ENCODE measurements at places on chromosomes 7 and 10.
A peak's percentile ranks its signal among the peaks of the same experiment; 100 is the strongest.

- DNase-seq = no peak
These were observed 289.4 kb upstream of the SP8 start for GRCh38 chr7:21076054-21076453.

- no peak for DNase-seq
These were observed 115.9 kb upstream of the MEOX2 start for GRCh38 chr7:15802425-15802824.

- no peak for DNase-seq
These were observed 105.2 kb upstream of the CTBP2 start for GRCh38 chr10:125265579-125265955.

DNA sequence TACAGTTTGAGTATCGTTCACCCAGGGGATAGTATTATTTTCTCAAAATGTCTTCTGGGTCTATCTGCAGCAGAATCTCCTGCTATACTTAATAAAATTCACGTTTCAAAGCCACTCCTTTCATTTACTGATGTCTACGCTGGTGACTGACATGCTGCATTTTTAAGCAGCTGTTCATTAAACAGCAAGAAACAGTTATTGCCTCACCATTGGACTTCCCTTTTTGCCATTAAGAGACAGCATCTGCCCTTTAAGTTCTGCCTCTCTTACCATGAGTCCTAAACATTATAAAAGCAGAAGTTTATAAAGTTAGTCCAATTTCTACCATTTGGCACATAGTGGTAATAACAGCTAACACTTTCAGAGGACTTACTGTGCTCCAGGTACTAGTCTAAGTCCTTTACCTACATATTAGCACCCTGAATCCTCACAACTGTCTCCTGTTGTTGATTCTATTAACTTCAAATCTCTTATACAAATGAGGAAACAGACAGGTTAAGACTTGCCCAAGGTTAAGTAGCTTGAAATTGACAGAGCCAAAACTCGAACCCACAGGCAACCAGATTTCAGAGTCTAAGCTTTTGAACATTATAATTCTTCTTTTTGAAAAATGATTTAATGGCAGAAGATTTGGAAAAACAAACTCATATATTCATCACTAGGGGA lies 169.5 kb downstream of the SNX13 start:
- DNase-seq = no peak

DNA sequence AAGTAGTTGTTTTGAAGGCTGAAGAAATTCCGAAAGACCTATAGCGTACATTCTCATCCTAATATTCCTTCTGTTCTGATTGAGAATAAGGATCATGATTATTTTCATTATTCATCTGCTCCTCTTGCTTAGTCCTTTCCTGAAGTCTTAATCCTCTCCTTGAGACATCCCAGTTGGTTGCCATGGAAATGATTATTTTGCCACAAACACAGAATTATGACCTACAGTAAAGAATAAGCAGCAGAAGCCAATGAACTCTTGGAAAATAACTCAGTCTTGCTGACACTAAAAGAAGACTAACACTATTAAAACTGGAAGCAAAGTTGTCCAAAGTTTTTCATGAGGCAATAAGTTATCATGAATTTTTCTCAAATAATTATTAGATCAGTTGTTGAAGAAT lies 47.8 kb upstream of the JAZF1 start:
- DNase-seq = no peak

- DNase-seq = peak; percentile 68
These were observed 868 bp downstream of the EMX2 start for GRCh38 chr10:117543225-117544003.

Measured in mesothelial cell of epicardium (in vitro differentiated cells).